Activated naive CD4-positive, alpha-beta T cell treated with anti-CD3 and anti-CD28 coated beads, Interleukin-2, amount 50 U/mL, for 16 hours (primary cell): ENCODE measurements at places on chromosomes 1 and 21.

DNA sequence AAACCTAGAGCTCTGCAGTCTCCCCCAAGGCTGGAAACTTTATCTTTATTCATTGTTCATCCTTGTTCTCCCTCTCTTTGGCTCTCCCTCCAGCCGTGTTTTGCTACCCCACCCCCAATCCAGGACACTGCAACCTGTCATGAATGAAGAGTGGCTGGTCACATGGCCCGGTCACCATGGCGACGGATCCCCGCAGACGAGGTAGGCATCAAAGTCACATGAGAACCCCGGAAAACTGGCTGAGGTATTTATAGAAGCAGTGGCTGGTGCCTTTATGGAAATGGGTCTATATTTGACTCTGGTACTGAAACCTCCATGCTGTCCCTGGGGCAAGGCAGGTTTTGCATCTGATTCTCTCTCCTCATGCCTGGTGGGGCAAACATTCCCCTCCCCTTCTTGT, 13.4 kb upstream of the SLC6A17 start:
- DNase-seq = no peak

GRCh38 chr1:229893762-229894444, 173.1 kb upstream of the GALNT2 start:
- no peak for DNase-seq

DNA sequence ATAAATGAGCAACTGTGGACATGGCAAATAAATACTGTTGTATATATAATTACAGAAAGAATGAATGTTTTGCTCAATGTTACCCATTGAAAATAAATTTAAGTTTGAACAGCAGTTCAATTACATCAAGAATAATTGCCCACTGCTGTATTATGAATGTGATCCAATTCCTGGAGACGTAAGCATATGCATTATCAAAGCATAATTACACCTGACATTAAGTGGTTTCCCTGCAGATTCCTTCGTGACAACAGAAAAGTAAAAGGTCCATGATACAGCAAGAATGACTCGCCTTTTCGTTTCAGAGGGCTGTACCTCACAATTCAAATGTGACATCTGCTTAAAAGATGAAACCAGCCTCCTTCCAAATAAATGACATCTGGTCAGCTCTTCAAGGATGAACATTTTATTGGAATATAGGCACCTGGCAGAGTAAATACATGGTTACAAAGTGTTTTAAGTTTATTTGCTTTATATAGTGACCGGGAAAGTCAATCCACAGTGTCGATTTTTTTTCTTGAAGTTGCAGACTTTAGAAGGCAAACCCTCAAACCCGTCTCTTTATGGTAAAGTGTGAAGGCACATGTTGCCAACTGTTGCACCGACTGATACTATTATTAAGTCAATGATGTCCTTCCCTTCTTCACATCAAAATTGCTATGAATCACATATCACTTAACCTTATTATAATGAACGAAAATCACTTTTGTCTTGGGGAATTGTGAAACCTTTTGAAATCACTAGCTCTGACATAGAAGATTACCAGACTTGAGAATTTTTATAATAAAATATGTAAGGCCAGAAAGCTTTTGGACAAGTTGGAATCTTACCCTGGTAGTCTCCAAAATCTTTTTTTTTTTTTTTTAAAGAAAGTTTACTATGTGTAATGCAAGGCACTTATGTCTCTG, 36.2 kb upstream of the EDEM3 start:
- no peak for DNase-seq

- DNase-seq = no peak
Measured at GRCh38 chr1:117401761-117402160, 34.5 kb downstream of the MAN1A2 start.

GRCh38 chr1:13628218-13628617, 44.6 kb downstream of the PDPN start:
- DNase-seq = no peak

GRCh38 chr1:40110389-40110788, 13.3 kb upstream of the PPT1 start:
- no peak for DNase-seq

DNA sequence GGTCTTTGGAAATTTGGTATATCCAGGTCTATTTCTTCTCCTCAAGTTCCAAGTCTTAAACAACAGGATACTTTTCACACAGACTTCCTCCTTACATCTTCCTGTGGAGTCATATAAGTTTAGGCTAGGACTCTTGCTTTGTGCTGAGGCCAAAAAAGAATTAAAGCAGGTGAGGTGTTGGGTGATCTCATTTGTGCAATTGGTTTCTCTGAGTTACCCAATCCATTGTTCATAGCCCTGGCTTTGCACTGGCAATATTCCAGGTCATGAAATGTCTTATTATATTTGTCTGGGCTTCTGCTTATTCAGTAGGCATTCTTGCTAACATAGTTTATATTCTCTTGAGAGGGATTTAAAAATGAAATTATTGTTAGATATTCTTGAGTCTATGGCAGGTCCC, 14.1 kb upstream of the KIAA0040 start:
- no peak for DNase-seq
